Caki2 (cell line): ENCODE measurements at places on chromosomes 16 and 17. TPM values are rescaled to one million over a fixed set of nuclear protein-coding genes. Genes with fewer than 3 reads are reported as not detected.

SCN4A gene
- 0.37 and 0.38 TPM in 2 replicates for total RNA-seq

GRCh38 chr17:35171834-35172233 is 22.4 kb downstream of the SLC35G3 start:
- DNase-seq, result peak; percentile 31

GRCh38 chr17:44972953-44973352 is 4.8 kb upstream of the C1QL1 start:
- peak; percentile 44 for DNase-seq

DNA sequence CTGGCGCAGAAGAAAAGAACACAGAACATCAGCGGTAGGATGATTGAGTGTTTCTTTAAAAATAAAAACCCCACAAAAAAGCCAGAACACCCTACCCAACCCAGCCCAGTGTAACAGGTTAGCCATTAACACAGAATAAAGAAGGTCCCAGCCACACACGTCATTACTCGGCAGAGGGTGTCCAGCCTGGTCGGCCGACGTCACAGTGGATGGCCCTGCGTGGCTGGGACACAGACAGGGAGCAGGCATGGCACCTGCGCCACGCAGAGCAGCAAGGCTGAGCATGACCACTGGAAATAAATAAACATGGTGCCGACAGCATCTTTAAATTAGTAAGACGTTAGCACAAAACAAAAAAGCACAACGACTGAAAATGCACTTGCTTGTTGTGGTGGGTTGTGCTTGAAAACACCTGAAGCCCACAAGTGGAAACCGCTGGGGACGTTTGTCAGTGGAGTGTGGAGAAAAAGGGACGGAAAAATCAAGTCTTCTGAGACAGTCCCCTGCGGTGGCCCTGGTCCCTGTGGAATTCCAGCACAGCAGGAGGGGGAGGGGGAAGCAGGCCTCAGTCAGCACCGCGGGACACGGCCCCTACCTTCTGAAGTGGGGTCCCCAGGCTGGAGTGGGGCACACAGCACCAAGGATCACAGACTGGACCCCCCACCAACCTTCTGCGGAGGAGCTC is 39.2 kb downstream of the SLC7A5 start:
- DNase-seq, result no peak

GRCh38 chr17:50527155-50527762 is 5.3 kb upstream of the EPN3 start:
- DNase-seq, result no peak

- no peak for DNase-seq
Measured at GRCh38 chr17:49196520-49196919, 13.9 kb downstream of the GNGT2 start.

ALDH3A1 gene
- total RNA-seq, result not detected in 2 replicates

DNA sequence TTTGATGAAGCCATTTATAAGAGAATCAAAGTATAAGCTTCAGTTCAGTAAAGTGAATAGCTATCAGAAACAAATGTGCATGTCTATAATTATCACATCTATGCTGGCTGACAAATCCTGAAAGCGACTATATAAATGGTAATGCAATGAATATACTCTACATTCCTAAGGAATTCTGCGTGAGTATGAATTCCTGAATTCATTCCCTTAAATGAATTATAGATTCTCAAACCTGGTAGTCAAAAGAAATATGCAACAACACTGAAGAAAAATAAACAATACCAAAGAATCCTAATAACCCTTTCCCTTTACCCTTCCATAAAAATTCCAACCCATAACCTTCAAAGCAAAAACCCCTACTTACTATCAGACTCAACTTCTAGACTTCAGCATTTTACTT is 416.6 kb upstream of the PMFBP1 start:
- no peak for DNase-seq

DNA sequence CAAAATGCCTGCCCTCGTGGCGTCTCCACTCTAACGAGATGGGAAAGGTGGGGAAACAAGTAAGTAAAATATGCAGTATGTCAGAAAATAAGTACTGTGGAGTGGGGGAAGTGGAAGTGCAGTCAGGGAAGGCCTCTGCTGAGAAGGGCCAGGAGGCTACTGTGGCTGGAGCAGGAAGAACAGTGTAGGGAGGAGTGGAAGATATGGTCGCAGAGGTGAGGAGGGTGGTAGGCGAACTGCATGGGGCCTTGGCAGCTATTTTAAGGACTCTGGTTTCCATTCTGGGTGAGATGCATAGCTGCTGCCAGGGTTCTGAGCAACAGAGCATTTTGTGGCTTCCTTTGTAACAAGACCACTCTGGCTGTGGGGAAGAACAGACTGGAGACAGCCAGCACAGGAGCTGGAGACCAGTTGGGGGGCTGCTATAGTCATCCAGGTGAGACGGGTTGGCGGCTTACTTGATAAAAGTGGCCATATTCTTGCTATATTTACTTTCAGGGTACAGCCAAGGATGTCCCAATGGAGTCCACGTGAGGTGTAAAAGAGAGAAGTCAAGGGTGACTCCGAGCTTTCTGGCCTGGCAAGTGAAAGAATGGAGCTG is 42.6 kb downstream of the CYTH1 start:
- DNase-seq, result no peak

NSMCE1 gene
- total RNA-seq, result 47.9 and 57.2 TPM in 2 replicates

KRTAP4-4 gene
- total RNA-seq, result not detected in 2 replicates

DNA sequence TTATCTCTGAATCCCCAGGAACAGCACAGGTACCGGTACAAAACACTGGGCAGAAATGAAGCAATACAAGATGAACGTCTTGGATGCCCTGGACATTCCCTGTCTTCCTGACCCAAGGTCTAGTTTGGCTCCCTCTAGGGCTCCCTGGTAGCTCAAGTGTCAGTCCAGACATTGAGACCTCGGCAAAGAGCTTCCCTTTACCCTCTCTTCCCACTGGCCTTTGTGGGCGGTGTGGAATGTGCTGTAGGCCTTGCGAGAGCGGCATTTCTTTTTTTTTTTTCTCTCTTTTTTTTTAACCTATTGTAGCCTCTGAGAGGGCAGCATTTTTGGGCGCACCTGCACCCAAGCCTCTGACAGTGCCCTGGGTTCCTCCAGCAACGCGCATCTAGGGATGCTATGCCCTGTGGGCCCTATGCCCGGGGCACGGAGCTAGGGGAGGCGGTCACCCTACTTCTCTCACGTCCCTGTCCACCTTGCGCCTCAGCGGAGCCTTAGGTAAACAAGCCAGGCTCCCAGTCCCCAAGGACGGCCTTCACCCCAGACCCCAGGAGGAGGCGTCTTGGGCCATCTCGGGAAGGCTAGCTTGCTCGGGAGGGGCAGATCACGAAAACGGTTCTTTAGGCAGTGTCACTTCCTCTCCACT is 1.2 kb upstream of the NFATC3 start:
- no peak for DNase-seq

TOM1L1 gene
- 33.9 and 35.2 TPM in 2 replicates for total RNA-seq

ADAM11 gene
- 0.14 and 0.51 TPM in 2 replicates for total RNA-seq

DNA sequence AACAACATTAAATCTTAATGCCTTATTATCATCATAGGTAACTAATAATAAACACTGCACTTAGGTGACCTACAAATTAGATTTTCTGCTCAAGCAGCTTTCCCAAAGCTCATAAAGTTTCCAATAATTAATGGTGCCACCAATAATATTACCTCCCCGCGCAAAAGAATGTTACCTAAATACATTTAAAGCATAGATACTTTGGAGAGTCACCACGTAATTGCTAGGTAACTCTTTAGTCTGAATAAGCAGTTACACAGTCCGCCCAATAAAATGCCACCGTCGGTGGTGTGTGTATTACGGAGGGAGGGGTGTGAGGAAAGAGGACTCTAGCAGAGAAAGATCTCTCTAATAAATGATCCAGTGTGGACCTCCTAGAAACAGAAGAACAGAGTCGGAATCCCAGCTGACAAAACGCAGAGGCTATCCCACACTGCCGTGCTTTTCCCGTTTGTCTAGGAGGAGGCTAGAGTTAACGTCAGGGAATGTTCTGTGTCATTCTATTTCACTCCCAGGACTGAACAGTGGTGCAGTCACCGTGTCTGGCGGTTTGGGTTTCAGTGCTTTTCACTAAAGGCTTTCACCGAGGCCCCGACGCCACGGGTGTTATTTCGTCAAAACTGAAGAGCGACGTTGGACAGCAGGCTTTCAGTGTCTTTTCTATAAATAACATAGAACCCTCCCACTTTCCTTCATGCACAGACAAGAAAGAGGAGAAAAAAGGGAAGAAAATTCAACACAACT is 630 bp downstream of the RNFT1 start:
- DNase-seq, result no peak

- DNase-seq, result no peak
Measured at GRCh38 chr17:1039123-1039507, 42.2 kb downstream of the TIMM22 start.

DNA sequence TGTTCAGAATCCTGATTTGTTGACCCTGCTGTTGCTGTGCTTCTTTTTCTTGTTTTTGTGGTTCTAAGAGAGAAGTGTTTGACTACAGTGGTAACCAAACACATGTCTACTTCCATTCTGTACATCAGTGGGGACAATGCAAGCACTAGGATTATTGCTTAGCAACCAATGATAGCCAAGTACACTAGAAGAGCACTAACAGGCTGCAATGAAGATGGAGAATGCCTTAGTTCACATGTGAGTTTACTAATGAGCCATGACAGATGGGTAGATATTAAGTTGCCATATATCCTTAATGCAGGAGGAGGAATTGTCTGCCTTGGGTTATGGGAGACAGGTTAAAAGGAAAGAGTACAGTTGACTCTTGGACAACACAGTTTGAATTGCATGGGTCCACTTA is 8.3 kb downstream of the EFCAB5 start:
- DNase-seq, result no peak

- no peak for DNase-seq
Measured at GRCh38 chr17:77892469-77893143, 65.9 kb upstream of the TNRC6C start.

DNA sequence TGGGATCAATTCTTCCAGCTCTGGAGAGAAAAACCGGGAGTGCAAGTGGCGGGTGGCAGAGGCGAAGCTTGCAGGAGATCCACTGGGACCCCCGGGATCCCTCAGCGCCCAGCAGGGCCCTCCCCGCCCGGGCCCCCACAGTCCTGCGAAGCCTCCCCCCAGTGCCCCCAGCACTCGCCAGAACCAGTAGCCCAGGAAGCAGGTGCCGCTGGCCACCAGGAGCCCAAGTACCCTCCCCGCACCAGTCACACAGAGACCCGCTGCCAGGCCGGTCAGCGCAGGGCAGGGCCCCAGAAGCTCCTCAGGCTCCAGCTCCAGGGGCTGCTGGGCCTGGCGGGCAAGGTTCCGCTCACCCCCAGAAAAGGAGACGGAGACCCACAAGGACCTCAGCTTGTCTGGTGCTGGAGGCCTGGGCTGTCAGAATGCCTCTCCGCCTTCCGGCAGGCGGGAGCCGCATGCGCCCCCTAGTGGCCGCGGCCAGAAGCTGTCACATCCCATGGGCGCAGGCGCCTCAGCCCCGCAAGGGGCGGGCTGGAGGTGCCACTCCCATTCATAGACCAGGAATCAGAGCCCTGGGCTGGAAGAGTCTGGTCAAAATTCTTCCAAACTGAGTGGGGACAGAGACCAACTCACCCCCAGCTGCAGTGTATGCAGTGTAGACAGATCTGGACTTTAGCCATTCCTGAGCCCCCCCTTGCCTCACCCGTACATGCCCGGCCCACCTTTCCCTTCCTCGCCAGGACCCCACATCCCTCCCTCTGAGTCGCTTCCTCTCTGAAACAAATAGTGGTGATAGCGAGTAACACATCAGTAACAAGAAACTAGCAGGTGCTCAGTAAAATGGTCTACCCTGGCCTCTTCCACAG is 1002.3 kb downstream of the KCNJ18 start:
- no peak for DNase-seq

DNA sequence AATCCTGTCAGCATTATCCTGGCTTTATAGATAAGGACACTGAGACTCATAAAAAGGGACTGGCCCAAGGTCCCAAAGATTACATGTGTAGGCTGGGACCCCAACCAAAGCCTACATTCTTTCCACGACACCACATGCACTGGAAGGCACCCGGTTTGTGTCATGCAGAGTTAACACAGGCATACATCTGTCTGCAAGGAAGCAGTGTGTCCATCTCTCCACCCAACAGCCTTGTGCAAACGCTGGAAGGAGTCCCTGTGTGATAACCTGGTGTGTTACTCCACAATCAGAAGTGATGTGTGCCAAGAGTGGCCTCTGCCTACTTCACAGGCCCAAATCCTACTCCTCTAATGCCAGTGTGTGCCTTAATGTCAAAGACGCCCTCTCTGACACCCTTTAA is 139.8 kb downstream of the PARN start:
- DNase-seq, result no peak

DNA sequence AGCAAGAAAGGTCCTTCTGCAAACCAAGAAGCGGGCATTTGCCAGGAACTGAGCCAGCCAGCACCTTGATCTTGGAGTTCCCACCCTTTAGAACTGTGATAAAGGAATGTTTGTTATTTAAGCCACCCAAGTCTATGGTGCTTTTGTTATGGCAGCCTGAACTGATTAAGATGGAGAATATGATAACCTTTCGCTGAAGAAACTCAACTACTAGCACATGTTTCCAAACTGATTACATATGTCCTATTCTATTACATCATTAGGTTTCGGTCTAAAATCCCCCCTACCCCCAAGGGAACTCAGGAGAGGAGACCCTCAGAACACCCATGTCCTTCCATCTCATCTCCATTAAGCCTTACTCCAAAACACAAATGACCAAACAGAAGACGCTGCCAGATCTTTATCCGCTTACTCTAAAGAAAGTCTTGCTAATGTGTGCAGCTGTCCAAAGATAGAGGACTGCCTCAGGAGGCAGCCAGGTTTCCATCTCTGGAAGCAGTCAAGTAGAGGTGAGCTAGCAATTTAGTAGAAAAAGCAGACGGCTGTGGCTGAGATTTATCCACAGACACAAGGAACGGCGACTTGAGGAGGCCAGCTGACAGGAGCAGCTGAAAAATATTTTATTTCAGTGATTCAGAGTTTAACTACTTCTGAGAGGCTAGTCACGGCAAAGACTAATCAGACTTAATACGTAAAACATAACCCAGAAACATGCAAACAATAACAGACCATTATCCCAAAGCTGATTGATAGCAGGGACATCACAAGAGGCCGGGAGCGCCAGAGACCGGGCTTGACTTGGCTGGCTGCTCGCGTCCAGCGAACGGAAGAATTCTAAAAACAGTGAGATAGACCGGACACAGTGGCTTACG is 611.4 kb upstream of the CDH5 start:
- DNase-seq, result no peak

TOP2A gene
- 131 and 148 TPM in 2 replicates for total RNA-seq

- peak; percentile 69 for DNase-seq
Measured at GRCh38 chr16:4052801-4053293, 63.4 kb downstream of the ADCY9 start.

- no peak for DNase-seq
Measured at GRCh38 chr17:64255764-64256163, 7.3 kb downstream of the TEX2 start.

ZNF750 gene
- total RNA-seq, result not detected in 2 replicates

DNA sequence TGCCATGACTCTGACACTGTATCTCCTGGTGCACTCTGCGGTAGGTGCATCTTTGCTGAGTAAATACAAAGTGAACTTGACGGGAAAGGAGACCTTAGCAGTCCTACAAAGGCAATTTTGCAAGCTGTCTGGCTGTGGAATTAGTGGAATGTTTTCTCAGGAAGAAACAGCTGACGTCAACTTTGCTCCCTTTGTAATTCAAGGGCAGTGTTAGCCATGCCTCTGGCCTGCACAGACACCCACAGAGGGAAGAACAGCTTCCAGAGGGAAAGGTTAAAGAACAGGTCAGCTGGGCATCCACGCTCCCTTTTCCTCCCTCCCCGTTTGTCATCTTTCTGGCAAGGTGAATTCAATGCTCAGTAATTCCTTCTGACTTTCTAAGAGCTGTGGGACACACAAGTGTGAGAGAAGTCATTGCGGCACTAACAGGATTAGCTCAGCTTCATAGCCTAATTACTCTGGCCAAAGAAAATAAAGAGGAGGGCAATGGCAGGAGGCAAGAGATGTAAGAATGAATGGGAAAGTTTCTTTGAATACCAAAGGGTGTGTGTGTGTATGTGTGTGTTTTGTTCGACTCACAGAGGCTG is 476.9 kb upstream of the GOT2 start:
- DNase-seq, result peak; percentile 77
